ENCODE measurements at places on chromosomes 5 and 9.

DNA sequence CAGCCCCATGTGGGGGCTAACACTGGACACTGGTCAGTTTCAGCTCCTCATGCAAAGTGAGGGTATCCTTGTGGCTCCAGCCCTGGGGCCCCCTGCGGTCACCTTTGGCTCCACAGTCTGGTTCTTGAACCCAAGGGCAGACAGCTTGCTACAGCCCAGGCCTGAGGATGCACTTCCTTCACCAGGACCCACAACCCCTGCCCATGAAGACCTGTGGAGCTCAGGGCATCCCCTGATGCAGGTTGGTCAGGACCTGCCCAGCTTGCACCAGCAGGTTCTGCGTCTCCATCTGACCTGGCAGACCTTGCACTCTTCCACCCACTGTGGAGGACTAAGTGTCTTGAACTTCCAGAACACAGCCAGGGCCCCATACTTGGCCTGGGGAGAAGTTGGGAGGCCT, 3.7 kb upstream of the MRNIP start:
- DNase-seq: no peak

- DNase-seq: peak; percentile 82
These were observed 214.4 kb downstream of the SEMA6A start for GRCh38 chr5:116360008-116360853.

DNA sequence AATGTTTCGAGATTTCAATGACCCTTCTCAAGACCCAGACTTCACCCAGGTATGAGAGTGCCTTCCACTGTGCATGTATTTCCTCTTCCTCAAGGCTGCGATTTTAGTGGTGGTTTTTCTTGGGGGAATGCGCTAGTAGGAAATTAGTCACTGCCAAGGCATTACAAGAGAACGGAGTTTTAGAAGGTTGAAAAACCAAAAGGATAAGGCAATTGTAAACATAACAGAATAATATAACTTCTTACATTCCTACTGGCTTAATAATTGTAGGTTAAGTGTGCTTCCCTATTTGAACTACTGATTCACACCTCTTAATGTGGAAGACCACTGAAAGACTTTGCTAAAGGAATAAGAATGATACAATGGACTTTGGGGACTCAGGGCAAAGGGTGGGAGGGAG, 38.9 kb downstream of the ACO1 start:
- DNase-seq: no peak

DNA sequence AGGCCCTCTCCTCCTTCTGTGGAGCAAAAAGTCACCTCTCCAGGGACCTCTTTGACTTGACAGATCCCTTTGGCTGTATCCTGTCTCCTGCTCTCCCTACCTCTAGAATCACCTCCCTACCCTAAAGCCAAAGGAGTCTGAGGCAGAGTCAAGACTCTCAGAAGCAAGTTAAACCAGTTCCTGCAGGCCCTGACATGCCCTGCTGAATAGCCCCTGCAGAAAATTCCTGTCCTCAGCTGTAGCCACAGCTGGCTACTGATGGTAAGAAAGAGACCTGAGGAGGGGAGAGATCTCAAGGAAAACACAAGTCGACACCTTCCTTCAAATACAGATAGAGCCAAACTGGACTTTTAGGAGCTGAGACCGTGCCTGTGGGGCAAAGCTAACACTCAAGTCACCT, 23.7 kb upstream of the UBAP2 start:
- no peak for DNase-seq

All from right cardiac atrium (tissue), 5 donors.